IPS DF 6.9 (cell line): ENCODE measurements at places on chromosomes 2 and 18.
A peak's percentile ranks its signal among the peaks of the same experiment; 100 is the strongest.

DNA sequence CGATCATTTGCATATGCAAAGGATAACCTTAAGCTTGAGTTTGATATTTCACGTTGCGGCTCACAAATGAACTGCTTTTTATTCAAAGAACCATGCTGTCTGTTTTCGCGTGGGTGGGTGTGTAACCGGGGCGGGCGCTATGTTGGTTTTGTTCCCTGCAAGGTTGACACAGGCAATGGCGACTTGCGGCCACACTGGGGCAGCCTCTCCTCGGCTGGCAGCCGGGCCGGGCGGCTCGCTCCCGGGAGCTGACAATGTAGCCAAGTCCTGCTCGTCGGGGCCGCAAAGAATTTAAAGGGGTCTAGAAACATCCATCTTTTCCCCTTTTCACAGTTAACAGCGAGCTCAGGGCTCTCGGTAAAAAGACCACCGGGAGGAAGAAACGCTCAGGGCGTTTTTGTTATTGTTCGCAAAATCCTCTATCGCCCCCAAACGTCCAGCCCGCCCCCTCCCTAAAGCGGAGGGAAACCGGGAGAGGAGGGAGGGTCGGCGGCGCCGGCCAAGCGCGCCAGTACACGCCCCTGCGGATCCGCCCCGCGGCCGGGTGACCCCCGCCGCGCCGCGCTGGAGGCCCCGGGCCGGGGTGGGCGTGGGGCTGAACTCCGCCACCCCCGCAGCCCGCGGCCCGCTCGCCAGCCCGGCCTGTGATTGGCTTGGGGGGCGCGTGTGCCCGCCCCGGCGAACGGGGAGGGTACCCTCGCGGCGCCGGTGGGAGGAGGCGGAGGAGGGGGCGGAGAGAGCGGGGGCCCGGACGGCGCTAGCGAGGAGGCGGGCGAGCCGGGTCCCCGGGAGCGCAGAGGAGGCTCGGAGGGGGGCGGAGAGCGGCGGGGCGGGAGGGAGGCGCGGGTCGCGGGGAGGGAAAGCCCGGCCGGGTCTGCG, at the start of gene NEDD4L:
Gene NEDD4L, plus strand, starts transcription at position 736 of the 879 bp plus-strand sequence. CDS start 435 bp downstream, outside the sequence.
- no peaks in the 10 kb centered on the region for H3K36me3 ChIP-seq
- no peak within 1 kb of the TSS for H3K27ac ChIP-seq
- H3K4me3 ChIP-seq = peak within 1 kb of the TSS; percentile 96
- no peak for DNase-seq
- H3K4me1 ChIP-seq = peaks cover 4% of the 10 kb centered on the region; the same call in 1 of the 2 replicates

GRCh38 chr18:9147440-9148202, 11.0 kb downstream of the ANKRD12 start:
- no peaks in the 10 kb centered on the region for H3K36me3 ChIP-seq
- H3K27me3 ChIP-seq = no peaks in the 10 kb centered on the region
- no peak for DNase-seq

DNA sequence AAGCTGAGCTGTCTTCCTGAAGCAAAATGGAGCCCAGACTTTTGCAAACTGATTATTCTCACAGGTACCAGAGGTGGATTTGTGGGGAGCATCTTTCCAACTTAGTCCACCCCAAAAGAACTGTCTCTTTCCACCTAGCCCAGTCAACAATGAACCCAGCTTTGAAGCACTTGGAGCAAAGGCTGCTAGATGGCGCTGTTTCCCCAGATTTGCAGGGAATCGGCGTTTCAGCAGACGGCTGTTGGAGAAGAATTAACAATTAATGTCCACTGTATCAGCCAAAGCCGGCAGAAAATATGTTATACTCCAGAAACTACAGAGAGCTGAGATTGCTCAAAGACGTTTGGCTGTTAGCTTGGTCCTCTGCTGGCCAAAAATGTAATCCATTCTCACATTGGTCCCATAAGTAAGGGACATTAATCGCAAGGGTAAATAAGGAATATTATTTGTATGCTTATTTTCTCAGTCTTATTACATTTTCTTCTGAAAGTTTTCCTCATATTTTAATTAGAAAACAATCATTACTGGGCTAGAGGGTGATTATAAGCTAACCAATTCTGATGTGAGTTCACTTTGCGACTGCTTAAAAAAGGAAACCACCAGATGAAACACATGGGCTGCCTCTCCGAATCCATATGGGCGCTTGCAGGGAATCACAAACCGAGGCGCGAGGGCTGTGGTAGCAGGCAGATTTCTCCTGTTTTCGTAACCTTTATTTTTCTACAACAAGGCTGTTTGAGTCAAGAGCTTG, 423.8 kb upstream of the MEX3C start:
- no peaks in the 10 kb centered on the region for H3K27me3 ChIP-seq
- no peak overlapping the region for H3K27ac ChIP-seq
- no peak overlapping the region for H3K4me3 ChIP-seq
- peak; percentile 63 for DNase-seq

DNA sequence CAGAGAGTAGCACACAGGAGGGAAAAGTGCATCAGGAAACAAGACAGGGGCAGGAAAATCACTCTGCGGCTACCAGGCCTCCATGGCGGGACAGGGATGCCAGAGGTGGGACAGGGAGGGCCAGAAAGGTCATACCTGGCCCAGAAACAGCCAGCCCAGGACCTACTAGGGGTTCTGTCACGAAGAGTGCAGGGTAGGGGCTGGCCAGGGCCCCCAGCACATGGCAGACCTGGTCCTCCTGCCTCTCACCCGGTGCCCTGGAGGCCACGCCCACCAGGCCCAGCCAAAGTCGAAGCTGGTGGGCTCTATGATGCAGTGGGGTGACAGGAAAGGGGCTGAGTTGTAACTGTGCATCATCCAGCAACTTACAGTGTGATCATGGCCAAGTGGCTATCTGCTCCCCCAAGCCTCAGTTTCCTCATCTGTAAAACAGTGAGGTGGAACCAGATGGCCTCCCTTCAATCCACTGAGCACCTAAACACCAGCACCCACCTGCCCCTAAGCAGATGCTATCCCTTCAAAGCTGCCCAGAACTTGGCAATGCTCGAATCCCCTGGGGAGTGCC, 10.6 kb downstream of the CYP26B1 start:
- no peak overlapping the region for H3K27ac ChIP-seq
- no peak for DNase-seq
- no peaks in the 10 kb centered on the region; the same call in 1 of the 2 replicates for H3K36me3 ChIP-seq
- H3K4me1 ChIP-seq = no peaks in the 10 kb centered on the region

DNA sequence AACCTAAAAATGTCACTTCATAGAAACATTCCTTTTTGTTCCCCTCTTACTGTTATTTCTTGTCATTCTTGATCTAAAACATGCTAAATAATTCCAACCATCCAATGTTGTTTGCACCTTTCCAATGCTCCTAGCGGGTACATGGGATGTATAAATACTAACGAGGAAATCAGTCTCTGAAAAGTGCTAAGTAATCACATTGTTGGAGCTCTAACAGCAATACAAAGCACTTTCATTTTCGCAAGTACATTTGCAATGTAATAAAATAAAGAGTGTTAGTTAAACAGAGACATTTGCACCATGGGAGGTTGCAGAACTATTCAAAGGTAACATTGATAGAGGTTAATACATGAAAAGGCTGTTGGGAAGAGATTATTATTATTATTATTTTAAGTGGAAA, 286.2 kb upstream of the ACVR2A start:
- no peak for DNase-seq
- H3K4me3 ChIP-seq = no peak overlapping the region
- no peak overlapping the region for H3K27ac ChIP-seq
- no peaks in the 10 kb centered on the region for H3K27me3 ChIP-seq
- H3K36me3 ChIP-seq = no peaks in the 10 kb centered on the region

- H3K4me1 ChIP-seq = no peaks in the 10 kb centered on the region
- H3K27me3 ChIP-seq = no peaks in the 10 kb centered on the region
- H3K4me3 ChIP-seq = no peak overlapping the region
Observed at GRCh38 chr2:97906307-97906706, 89.4 kb downstream of the TMEM131 start.

GRCh38 chr2:180324182-180324581, 317.1 kb upstream of the CWC22 start:
- H3K4me1 ChIP-seq = no peaks in the 10 kb centered on the region
- H3K27me3 ChIP-seq = no peaks in the 10 kb centered on the region
- H3K4me3 ChIP-seq = no peak overlapping the region
- H3K27ac ChIP-seq = no peak overlapping the region
- H3K36me3 ChIP-seq = no peaks in the 10 kb centered on the region
- no peak for DNase-seq

GRCh38 chr2:209208211-209208610, 215.6 kb upstream of the MAP2 start:
- H3K27ac ChIP-seq = no peak overlapping the region
- no peak for DNase-seq
- no peaks in the 10 kb centered on the region for H3K4me1 ChIP-seq
- no peaks in the 10 kb centered on the region for H3K27me3 ChIP-seq
- H3K4me3 ChIP-seq = peak overlapping the region; percentile 26; the same call in 1 of the 2 replicates
- no peaks in the 10 kb centered on the region for H3K36me3 ChIP-seq

DNA sequence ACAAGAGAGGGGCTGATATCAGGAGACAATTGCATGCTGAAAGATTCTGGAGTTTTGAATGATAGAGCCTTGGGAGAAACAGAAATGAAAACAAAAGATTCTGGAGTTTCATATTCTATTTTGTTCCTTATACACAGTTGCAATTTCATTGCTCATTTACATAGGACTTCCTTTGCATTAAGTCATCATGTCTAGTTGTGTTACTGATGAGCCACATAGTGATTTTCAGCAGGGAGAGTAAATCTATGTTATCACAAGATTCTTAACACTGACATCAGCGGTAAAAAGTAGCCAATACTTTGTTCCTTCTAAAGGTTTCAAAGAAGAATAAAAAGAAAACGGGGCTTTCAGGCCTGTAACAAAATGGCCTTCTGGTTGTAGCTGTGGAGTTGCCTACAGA, 7.1 kb downstream of the ADAM17 start:
- no peak overlapping the region for H3K4me3 ChIP-seq
- no peaks in the 10 kb centered on the region for H3K36me3 ChIP-seq
- DNase-seq = no peak
- H3K4me1 ChIP-seq = peaks cover 5% of the 10 kb centered on the region; the same call in 1 of the 2 replicates

GRCh38 chr2:6506859-6507258, 358.8 kb downstream of the CMPK2 start:
- H3K27me3 ChIP-seq = no peaks in the 10 kb centered on the region
- H3K4me3 ChIP-seq = no peak overlapping the region
- no peaks in the 10 kb centered on the region for H3K4me1 ChIP-seq
- H3K27ac ChIP-seq = no peak overlapping the region
- DNase-seq = no peak

DNA sequence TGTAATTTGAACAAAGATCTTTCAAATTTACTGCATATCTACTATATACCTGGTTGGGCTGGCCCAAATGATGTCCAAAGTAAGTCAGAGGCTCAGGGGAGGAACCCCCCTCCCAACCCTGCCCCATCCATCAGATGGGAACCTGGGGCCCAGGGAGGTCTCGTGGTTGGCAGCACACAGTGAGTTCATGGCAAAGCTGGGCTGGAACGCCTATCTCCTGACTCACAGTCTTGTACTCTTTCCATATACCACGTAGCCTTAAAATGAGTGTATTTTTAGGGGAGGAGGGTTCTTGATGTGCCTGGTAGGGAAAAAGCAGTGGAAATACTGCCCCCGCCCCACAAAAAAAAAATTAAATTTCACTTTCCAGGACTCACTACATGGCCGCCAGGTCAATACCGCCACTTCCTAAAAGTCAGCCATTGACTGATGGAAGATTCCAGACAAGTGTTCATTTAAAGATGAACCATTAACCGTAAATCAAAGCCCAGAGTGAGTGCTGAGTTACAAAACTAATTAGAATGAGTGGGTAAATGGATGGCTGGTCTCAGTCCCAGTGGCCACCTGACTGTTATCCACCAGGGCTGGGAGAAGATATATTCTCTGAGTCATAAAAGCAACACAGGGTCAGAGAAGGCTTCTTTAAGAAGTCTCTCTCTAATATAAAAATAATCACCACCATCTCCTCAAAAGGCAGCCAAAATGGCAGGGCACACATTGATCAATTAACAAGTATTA, 80.5 kb downstream of the ZBTB7C start:
- no peaks in the 10 kb centered on the region for H3K27me3 ChIP-seq
- H3K36me3 ChIP-seq = no peaks in the 10 kb centered on the region
- DNase-seq = no peak
- no peak overlapping the region for H3K4me3 ChIP-seq

DNA sequence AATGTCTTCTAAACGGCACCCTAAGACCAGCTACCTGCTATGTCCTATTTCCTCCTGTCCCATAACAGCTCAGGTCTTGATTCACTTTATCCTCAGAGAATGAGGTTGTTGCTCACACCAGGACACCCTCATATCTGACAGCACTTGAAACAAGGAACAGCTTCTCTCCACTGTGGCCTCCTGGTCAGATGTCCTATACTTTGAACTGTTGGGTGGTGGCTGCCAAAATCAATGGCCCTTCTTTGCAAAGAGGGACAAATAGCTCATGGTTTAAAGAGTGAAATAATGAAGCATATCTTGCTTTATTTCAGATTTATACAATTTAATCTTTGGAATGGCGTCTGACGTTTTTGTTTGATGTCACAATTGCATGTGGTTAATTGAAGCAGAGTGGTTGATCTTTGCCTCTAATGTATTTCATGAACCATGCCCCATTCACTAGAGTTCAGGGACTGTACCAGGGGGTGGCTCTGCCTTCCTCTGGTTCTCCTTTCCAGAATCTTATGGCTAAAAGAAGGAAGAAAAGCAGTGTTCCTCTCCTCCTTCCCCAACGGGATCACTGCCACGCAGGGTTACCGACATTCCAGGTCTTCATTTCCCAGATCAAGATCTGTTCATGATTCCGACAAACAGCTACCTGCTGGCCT, 24.1 kb upstream of the ZCCHC2 start:
- no peaks in the 10 kb centered on the region for H3K36me3 ChIP-seq
- H3K27ac ChIP-seq = no peak overlapping the region
- no peaks in the 10 kb centered on the region for H3K27me3 ChIP-seq
- H3K4me3 ChIP-seq = no peak overlapping the region
- no peaks in the 10 kb centered on the region for H3K4me1 ChIP-seq
- no peak for DNase-seq

DNA sequence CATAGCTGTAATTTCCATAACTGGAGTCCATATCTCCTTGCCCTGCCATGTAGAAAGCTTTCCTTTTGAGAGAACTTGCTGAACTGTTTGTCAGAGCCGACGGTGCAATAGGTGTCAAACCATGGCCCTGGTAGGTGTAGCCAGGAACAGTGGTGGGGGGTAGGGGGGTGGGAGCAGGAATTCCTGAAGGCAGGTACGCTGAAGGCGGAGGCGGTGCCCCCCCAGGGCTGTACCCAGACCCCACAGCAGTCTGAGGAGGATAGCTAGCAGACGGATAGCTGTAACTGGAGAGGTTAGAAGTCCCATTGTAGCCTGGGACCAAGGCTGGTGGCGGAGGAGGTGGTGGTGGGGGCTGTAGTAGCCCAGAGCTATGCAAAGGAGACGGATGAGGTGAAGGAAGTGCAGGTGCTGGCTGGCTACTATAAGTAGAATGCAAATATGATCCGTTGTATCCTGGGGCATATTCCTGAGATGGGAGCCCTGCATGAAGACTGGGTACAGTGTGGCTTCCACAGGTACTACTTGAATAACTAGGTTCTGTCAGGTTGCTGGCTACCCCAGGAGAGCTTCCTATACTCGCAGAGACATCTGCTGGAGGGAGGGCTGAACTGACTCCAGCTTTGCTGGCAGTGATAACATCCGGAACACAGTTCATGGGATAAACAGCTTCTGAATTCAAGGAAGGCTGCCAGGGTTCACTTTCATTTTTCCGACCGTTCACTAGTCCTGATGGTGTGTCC, 124.8 kb downstream of the FIGN start:
- no peaks in the 10 kb centered on the region for H3K4me1 ChIP-seq
- DNase-seq = no peak
- peaks cover 10% of the 10 kb centered on the region; the same call in 1 of the 2 replicates for H3K36me3 ChIP-seq
- no peak overlapping the region for H3K27ac ChIP-seq
- no peaks in the 10 kb centered on the region for H3K27me3 ChIP-seq
- no peak overlapping the region for H3K4me3 ChIP-seq
